ENCODE measurements at places on chromosomes 6 and 20. TPM values are rescaled to one million over a fixed set of nuclear protein-coding genes. Genes with fewer than 3 reads are reported as not detected.

DNA sequence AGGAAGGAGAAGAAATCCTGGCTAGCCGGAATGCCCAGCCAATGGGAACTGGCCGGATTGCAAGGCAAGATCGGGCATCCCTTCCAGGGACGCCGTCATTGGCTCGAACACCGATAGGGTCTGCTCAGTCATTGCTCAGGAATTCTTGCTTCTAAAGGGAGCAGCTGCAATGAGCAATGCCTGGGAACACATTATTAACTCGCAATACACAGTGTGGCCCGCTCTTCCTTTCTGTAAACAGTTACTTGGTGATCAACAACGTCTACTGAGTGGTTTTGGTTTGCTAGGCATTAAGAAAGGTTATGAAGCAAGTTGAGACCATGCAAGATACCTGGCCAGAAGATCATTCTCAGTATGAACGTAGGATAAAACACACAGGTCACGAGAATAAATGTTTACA is 165.4 kb upstream of the CITED2 start:
- DNase-seq, result no peak

- DNase-seq, result peak; percentile 85
These were observed 114.9 kb upstream of the BTN3A2 start for GRCh38 chr6:26249957-26250697.

- no peak for DNase-seq
These were observed 259.3 kb upstream of the RIN2 start for GRCh38 chr20:19498756-19499155.

GRCh38 chr20:57250607-57251343 is 15.7 kb downstream of the BMP7 start:
- DNase-seq, result no peak

DNA sequence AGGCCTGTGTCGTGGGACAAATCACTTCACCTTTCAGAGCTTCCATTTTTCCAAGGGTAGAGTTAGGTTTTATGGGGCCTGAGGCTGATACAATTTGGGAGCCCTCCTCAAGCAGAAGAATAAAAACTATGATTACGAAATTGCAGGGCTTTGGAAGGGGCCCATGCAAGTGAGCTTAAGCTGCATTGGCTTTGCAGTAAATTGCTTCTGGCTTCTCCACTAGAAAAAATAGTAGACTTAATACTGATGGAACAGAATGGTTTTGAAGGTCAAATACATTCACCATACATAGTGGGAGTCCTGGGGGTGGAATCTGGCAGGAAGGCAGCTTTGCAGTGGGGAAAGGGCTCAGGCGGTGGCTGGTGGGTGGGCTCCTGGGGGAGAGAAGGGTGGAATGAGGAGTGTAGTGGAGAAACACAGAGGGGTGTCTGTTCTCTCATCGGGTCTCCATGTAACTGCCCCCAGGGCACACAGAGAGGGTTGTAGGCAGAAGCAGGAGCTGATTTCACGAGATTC is 55.9 kb upstream of the RNF24 start:
- DNase-seq, result no peak

DNA sequence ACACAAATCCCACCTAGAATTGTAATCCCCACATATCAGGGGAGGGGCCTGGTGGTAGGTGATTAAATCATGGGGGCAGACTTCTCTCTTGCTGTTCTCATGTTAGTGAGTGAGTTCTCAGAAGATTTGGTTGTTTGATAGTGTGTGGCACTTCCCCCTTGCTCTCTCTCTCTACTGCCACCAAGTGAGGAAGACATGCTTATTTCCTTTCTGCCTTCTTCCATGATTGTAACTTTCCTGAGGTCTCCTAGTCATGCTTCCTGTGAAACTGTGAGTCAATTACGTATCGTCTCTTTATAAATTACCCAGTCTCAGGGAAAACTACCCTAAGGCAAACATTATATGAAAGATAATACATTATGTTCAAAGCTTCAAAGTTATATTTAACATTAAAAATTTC is 1297.5 kb upstream of the CITED2 start:
- no peak for DNase-seq

GRCh38 chr20:57530327-57530981 is 5.5 kb upstream of the CTCFL start:
- no peak for DNase-seq

GRCh38 chr20:25237610-25238318 is 10.1 kb upstream of the PYGB start:
- no peak for DNase-seq

GRCh38 chr6:38715016-38715689 is at the start of gene DNAH8:
Gene DNAH8 (plus strand): TSS chr6:38715311. CDS start chr6:38722810, 7,499 bp downstream.
- DNase-seq, result peak; percentile 82

DNA sequence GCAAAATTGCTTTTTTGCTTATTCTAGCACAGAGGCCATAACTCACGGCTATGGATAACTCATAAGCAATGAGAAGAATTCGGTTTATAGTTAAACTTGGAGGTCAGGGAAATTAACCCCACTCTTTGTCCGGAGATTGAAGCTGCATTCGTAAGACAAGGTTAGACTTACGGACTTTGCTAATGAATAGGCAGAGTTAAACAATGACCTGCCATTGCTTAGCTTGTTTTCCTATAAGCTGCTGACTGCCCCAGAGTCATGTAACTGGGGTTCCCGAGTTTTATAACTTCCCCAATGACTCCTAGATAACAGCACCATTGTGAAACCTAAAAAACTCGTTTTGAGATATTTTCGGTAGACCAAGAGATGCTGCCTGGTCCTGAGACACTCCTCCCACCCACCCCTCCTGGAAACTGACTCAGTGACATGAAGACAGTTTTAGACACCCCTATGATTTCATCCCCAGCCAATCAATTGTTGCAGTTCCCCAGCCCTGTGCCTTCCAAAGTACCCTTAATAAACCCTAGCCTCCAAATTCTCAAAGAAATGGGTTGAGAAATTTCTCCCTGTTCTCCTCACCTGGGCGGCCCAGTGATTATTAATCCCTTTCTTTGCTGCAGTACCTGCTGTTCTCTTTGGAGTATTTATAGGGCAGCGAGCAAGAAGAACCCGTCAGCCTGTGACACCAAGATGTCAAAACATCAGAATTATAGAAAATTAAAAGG is 33.1 kb upstream of the MCUR1 start:
- no peak for DNase-seq

DNA sequence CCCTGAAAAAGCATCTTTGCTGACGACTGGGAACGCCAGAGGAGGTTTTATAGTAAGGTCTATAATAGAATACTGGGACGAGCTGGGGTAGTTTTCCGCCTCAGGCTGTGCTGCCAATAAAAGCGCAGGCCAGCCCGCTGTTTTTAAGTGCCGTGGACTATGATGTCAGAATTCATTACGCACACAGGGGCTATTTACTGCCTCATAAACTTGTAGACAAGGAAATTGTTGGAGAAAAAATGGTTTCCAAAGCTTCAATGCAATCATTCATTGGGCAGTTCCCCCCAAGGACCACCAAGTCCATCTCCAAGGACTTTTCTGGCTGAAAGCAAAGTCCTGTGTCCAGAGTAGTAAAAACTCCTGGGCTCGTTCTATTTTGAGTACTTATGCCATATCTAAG is 20.4 kb upstream of the FOXF2 start:
- no peak for DNase-seq

DNA sequence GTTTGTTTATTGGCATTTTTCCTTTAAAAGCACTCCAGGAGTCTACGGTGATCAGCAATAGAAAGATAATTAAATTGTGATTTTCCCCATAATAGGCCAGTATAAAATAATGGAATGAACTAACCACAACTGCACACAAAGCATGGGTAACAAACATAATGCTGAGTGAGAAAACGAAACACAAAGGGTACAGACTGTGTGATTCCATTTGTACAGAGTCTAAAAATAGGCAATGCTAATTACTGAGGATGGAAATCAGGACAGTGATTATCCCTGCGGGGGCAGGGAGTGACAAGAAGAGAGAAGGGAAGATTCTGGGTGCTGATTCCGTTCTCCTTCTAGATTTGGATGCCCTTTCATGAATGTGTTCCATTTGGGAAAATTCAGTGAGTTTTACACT is 478.1 kb downstream of the PREX1 start:
- no peak for DNase-seq

GRCh38 chr6:158021814-158022748 is 40.4 kb downstream of the SYNJ2 start:
- no peak for DNase-seq

- DNase-seq, result no peak
These were observed 234.5 kb upstream of the MAN1A1 start for GRCh38 chr6:119584088-119584487.

GRCh38 chr6:150091476-150091875 is 22.6 kb upstream of the ULBP3 start:
- DNase-seq, result no peak

- no peak for DNase-seq
These were observed 298.6 kb downstream of the C6orf118 start for GRCh38 chr6:165010556-165011535.

Gene C6orf15
- polyA plus RNA-seq, result not detected

Gene BPI
- polyA plus RNA-seq, result 0.63 TPM

Gene IRF4
- polyA plus RNA-seq, result 0.36 TPM

Gene NPEPL1
- 31.8 TPM for polyA plus RNA-seq

Gene KIAA1755
- polyA plus RNA-seq, result 6.4 TPM

Measured in left lung (tissue), 14 donors.